ENCODE measurements at places on chromosomes 7 and 10.

DNA sequence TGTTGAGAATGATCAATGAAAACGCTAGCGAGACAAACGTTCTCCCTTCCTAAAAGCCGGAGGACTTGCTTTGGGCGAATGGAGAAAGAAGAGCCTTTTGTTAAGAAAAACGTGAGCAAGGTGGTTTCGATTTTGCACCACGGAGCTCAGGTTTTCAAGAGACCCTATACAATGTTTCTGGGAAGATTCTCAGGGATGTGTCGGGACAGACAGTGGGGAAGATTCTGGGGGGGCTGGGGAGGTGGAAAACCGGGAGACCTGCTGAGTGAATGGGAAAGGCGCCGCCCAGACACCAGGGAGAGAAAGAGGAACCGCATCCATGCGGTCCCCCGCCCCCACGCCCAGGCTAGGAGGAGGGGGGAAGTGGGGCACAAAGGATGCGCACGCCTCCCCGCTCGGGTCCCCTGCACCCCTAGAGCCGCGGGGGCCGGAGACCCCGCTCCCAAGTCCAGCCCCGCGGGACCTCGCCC lies 745 bp downstream of the YWHAG start:
- peak; percentile 74 for DNase-seq

DNA sequence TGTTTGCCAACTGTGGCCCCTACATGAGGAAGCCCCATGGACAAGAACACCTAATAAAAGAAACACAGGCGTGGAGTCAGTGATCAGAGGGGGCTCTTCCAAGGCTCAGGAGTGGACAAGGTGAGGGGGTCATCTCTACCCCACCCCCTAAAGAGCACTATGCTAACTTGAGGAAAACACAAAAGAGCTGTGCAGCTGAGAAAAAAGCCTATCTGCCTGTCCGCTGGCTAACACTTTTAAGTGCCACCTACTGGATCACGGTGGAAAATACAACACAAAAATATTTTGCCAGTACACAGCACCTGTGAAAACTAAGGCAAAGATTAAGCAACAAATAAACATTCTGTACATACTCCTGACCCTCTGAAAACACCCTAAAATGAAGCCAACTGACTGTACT lies 53.1 kb upstream of the COBL start:
- no peak for DNase-seq

DNA sequence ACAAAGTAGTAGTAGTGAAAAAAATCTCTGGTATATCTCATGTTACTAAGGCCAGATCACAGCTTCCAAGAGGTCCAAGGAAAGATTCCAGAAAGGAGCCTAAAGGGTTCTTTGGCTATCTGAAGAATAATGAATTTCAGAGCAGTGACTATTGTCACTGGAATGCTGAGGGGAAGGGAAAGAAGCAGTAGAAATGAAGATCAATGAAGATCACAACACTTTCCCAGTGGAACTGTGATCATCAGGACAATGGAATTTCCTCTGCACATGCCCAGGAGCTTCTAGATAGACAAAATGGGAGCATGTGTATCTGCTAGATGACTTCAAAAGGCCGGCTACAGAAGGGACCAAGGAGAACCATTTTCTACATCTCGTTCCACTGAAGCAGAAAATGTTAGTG lies 219.5 kb upstream of the PHYHIPL start:
- DNase-seq: no peak

DNA sequence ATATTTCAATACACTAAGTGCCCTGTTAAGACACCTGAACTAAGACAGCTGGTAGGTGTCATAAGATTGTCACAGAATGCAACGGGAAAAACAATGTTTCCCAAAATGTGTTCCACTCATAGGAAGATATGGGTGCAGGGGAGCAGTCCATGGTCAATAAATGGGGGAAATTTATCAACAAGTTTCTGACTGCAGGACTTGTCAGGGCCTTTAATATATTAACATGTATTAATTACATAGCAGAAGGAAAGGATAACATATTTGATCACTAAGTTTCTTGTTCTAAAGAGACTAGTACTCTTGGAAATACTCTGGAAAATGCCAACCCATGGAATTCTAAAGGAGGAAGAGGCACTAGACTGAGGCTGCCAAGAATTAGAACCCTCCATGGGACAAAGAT lies 6.7 kb downstream of the RBP3 start:
- no peak for DNase-seq

GRCh38 chr7:80450621-80451308 lies 61.1 kb downstream of the GNAT3 start:
- no peak for DNase-seq

Measured in SK-N-SH (cell line).